ENCODE measurements at places on chromosomes 7 and 10. TPM values are rescaled to one million over a fixed set of nuclear protein-coding genes. Genes with fewer than 3 reads are reported as not detected.

GRCh38 chr7:70649323-70649722, 482.6 kb upstream of the GALNT17 start:
- no peak for DNase-seq

- DNase-seq = no peak
Observed at GRCh38 chr7:48046458-48046857, 11.1 kb downstream of the C7orf57 start.

DNA sequence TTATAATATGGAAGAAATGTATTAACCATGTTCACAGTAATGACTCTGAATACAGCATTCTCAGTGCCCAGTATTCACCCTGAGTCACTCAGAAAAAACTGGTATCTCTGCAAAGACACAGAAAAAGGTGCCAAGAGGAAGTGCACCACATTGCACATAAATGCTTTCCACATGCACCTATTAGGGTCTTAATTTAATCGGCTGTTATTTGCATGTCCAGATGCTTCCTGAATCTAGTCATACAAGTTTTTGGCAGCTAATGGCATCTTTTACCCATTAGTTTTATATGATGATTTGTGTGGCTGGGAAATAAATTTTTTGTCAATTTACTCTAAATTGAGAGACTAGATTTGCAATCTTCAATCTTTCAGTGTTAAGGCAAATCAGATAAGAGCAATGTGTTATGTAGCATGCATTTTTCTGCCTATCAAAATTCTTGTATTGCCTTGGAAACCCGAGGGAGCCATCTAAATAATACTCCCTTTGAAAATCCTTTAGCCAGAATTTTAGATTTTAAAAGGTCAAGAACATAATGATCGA, 58.2 kb downstream of the ZNF680 start:
- no peak for DNase-seq

DNA sequence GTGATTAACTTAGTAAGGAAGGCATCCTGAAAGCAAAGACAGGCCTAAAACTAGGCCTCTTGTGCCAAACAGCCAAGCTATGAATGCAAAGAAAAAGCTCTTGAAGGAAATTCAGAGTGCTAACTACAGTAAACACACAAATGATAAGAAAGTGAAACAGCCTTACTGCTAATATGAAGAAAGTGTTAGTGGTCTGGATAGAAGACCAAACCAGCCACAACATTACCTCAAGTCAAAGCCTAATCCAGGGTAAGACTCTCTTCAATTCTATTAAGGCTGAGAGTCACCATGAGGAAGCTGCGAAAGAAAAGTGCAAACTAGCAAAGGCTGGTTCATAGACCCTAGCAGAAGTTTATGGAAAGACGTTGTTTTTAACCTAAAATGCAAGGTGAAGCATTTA, 66.0 kb downstream of the IPMK start:
- no peak for DNase-seq

NCF1 gene
- polyA plus RNA-seq = 2.6 TPM
